Breast epithelium (tissue), 4 donors: ENCODE measurements at places on chromosomes 5 and 9. TPM values are rescaled to one million over a fixed set of nuclear protein-coding genes. Genes with fewer than 3 reads are reported as not detected.

DNA sequence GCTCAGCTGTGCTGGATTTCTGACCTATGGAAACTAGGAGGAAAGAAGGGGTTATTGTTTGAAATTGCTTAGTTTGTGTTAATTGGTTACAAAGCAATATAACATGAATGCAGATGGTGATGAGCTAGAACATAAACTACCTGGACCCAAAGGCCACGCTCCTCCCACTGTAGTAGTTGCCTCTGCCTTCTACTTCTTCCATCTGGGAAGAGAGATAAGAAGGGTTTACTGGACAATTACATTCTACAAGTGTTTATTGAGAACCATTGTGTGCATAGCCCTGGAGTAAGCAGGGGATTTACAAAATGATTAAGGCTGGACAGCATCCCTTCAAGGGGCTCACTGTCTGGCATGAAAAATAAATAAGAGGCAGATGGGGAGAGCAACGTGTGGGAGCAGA, 355.3 kb upstream of the TRPC7 start:
- DNase-seq, result no peak
- no peaks in the 10 kb centered on the region for H3K27me3 ChIP-seq
- H3K27ac ChIP-seq, result no peak overlapping the region
- no peaks in the 10 kb centered on the region for H3K36me3 ChIP-seq
- no peaks in the 10 kb centered on the region for H3K4me1 ChIP-seq
- no peak overlapping the region for H3K4me3 ChIP-seq

DNA sequence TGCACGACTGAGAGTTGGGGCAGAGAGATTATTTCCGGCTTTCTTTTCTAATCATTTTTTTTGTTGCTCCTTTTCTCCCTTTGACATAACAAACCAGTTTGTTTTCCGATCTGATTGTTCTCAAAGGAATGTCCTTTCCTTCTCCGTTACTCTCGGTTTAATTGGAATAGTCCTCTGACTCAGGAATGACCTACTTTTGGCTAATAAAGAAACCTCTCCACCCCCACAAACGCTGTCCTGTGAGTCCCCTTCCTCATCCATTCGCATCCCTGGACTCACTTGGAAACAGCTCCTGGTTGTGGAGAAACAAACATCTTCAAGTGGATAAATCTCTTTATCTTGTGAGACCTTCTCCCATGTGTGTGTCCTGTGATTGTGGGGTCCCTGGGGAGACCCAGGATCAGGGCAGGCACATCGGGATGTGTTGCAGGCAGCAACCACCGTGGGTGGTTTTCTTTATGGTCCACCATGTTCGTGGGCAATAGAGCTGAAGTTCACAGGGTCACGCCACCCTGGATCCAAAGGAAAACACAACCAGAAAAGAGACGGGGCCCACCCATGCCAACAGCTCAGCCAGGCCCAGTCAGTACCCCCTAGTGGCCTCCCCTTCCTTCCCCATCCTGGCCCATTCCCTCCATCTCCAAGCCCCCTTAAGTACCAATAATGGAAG, 45.2 kb upstream of the NEK6 start:
- no peak for DNase-seq
- no peak overlapping the region for H3K4me3 ChIP-seq
- H3K27me3 ChIP-seq, result no peaks in the 10 kb centered on the region
- no peaks in the 10 kb centered on the region for H3K4me1 ChIP-seq
- no peak overlapping the region for H3K27ac ChIP-seq
- H3K36me3 ChIP-seq, result no peaks in the 10 kb centered on the region

Gene ORM2
- total RNA-seq, result not detected

Gene PCDHGA7
- total RNA-seq, result 10.0 TPM

DNA sequence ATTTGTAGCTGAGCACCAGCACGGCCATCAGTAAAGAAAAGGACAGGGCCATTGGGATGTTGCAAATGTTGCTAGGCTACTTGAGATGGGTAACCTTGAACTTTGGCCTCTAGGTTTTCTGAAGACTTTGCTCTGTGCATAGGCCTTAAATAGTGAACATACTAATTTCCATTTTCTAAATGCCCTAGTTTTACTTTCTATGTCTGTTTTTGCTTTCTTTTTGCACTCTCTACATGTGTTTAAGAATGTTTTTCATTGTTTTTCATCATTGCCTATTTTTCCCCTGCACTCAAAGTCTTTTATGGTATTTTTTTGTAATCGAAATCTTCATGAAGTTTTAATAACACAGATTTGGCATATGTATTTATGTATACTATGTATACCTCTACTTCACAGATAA, at the start of gene IFNA17:
Gene IFNA17, minus strand, starts transcription at position 101 of the 400 bp plus-strand sequence. Its CDS starts 49 bp downstream, at position 52.
- H3K36me3 ChIP-seq, result no peaks in the 10 kb centered on the region
- no peak for DNase-seq
- H3K4me3 ChIP-seq, result no peak within 1 kb of the TSS
- no peaks in the 10 kb centered on the region for H3K27me3 ChIP-seq
- H3K27ac ChIP-seq, result no peak within 1 kb of the TSS

- H3K36me3 ChIP-seq, result no peaks in the 10 kb centered on the region
- no peak overlapping the region for H3K4me3 ChIP-seq
- H3K4me1 ChIP-seq, result no peaks in the 10 kb centered on the region
Observed at GRCh38 chr9:80146466-80146865, 574.7 kb downstream of the TLE4 start.

- H3K4me3 ChIP-seq, result no peak overlapping the region
- no peak for DNase-seq
- no peaks in the 10 kb centered on the region for H3K36me3 ChIP-seq
- H3K4me1 ChIP-seq, result no peaks in the 10 kb centered on the region
- no peaks in the 10 kb centered on the region for H3K27me3 ChIP-seq
Observed at GRCh38 chr5:159489779-159490178, 159.5 kb upstream of the IL12B start.

GRCh38 chr5:43485406-43485805, 1.7 kb upstream of the TMEM267 start:
- no peak for DNase-seq
- no peaks in the 10 kb centered on the region for H3K36me3 ChIP-seq
- H3K27ac ChIP-seq, result peak overlapping the region; percentile 92
- peaks cover 5% of the 10 kb centered on the region for H3K4me1 ChIP-seq
- no peak overlapping the region for H3K4me3 ChIP-seq

GRCh38 chr5:179302499-179303185, 42.6 kb downstream of the ADAMTS2 start:
- H3K4me1 ChIP-seq, result no peaks in the 10 kb centered on the region
- no peak overlapping the region for H3K27ac ChIP-seq
- H3K27me3 ChIP-seq, result no peaks in the 10 kb centered on the region
- DNase-seq, result no peak

Gene LIFR
- 222 TPM for total RNA-seq

- peak overlapping the region; percentile 60 for H3K27ac ChIP-seq
- H3K36me3 ChIP-seq, result no peaks in the 10 kb centered on the region
- no peaks in the 10 kb centered on the region for H3K27me3 ChIP-seq
- H3K4me3 ChIP-seq, result peak overlapping the region; percentile 97
- no peak for DNase-seq
- no peaks in the 10 kb centered on the region for H3K4me1 ChIP-seq
Observed at GRCh38 chr5:16615741-16616535, 859 bp downstream of the RETREG1 start.

DNA sequence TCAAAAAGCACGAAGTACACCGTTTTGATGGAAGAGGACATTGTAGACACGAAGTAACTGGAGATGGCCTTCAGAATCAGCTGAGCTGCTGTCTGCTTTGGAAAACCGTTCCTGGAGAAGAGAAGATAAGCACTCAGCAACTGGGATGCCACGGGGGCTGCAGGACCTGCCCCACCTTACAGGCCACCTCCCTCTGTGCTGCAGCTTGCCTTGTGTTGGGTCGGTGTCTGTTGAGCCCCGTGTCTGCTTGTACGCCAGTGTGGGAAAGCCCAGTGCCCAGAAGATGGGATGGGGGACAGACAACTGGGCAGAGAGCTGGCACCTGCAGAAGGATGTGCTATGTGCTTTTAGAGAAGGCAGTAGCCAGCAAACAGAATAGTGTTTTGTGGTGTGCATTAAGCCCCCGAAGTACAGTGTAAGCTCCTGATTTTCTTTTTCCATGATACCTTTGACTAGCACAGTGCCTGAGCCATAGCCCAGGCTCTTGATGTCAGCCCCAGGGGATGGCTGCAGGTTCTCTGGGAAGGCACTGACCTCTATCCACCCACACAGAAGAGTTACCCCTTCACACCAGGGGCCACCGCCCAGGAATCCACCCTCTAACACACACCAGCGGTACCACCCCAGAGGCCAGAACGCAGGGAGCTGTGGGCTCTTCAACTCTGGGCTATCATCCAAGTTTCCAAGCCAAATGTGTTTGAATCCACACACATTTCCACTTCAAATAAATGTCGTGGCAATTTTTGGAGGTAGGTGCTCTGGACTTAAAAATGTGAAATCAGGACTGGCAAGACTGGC, 63.8 kb downstream of the MACROH2A1 start:
- no peaks in the 10 kb centered on the region for H3K4me1 ChIP-seq
- no peak overlapping the region for H3K4me3 ChIP-seq
- no peak overlapping the region for H3K27ac ChIP-seq

- H3K4me3 ChIP-seq, result no peak overlapping the region
- H3K36me3 ChIP-seq, result no peaks in the 10 kb centered on the region
- no peak for DNase-seq
- H3K27ac ChIP-seq, result no peak overlapping the region
- no peaks in the 10 kb centered on the region for H3K4me1 ChIP-seq
Observed at GRCh38 chr5:154397652-154398406, 48.0 kb upstream of the SAP30L start.

Gene ADGRD2
- total RNA-seq, result 2.9 TPM

DNA sequence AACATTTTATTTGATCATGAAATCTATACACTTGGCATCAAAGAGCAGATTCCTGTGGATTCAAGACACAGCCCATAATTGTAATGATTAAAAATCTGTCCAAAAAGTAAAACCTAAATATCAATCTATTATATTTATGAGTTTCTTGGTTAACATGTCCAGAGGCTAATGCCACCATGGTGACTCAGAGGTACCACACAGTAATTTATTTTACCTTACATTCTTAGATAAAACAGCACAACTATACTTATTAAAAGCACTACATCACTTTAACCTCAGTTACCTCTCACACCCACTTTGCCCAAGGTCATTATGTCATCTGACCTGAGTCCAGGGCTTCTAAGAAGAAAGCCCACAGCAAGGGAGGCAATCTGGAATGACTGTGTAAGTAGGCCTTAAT, 519.2 kb downstream of the RASEF start:
- H3K27ac ChIP-seq, result no peak overlapping the region
- H3K36me3 ChIP-seq, result no peaks in the 10 kb centered on the region
- H3K27me3 ChIP-seq, result peaks cover 3% of the 10 kb centered on the region

DNA sequence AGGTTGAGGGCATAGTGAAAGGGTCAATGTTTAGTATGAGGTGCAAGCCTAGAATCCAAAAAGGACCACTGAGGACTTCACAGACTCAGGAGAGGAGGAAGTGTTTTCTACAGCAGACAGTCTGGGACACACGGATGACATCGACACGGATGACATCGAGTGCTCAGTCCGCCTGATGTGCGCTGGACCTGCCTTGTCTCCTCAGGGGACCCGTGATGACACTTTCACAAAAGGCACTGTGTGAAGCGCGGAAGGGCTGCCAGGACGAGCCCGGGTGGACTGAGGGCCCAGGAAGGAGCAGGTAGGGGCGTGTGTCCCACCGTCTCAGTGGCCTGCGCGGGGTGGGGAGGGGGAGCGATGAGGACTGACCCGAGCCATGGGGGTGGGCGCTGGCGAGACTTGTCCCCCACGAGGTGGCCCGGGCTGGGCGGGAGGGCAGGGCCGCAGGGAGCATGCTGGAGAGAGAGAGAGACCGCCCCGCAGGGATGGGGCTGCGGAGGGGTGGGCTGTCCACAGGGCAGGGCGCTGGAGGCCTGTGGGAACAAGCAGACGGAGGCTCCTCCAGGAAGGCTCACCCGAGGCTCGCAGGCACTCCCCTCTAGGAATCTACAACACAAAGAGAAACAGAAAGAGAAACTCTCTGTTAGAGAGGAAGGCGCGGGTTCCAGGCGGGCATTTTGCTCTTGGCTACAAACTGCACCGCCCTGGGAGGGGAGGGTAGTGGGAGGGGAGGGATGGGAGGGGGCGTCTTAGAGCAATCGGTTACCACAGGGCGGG, 54.9 kb downstream of the USP20 start:
- H3K4me1 ChIP-seq, result no peaks in the 10 kb centered on the region
- H3K4me3 ChIP-seq, result no peak overlapping the region
- no peaks in the 10 kb centered on the region for H3K27me3 ChIP-seq
- no peak for DNase-seq

DNA sequence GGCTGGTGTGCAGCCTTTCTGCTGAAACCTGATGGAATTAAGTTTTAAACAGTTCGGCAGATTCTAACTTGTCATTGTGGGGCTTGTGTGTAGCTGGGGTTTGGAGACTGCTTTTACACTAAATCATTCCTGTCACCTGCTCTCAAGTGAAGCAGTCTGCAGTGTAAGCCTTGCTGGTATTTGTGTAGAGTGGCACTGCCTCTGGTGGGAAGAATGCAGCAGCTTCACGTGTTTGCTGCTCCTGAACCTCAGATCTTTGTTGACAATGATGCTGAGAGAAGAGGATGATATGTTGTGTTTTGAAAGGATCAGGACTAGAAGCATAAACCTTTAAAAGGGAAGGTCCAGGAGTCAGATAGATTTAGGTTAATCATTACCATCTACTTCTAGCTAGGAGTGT, 88.1 kb downstream of the KDM4C start:
- no peak for DNase-seq
- no peaks in the 10 kb centered on the region for H3K27me3 ChIP-seq
- no peaks in the 10 kb centered on the region for H3K4me1 ChIP-seq
- no peaks in the 10 kb centered on the region for H3K36me3 ChIP-seq
- H3K4me3 ChIP-seq, result no peak overlapping the region

DNA sequence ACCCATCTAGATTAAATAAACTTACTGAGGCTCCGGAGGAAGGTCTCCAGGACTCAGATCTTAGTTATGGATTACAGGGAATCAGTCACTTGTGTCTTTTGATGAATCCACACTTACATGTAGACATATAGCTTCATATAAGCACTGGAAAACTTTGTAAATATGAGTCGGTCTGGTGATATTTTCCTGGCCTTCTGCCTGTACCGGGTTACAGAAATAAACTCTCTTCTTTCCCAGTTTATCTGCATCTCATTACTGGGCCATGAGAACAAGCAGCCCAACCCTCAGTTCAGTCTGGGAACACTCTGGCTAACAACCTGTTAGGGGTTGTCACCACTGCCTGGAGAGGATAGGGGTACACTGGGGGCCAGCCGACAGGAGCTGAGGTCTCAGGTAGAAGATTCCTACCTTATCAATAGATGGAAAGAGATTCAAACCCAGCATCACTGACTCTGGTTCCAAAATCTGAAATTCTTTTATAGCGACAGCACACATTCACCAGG, 59.1 kb downstream of the THBS4 start:
- H3K27ac ChIP-seq, result no peak overlapping the region
- no peaks in the 10 kb centered on the region for H3K27me3 ChIP-seq
- no peaks in the 10 kb centered on the region for H3K4me1 ChIP-seq
- no peak for DNase-seq
- H3K36me3 ChIP-seq, result no peaks in the 10 kb centered on the region
- H3K4me3 ChIP-seq, result no peak overlapping the region

Gene CCDC192
- 1.3 TPM for total RNA-seq
